ENCODE measurements at places on chromosomes 3 and 15. TPM values are rescaled to one million over a fixed set of nuclear protein-coding genes. Genes with fewer than 3 reads are reported as not detected.

The SEMA3F gene
- 0.11 TPM for total RNA-seq

The CCPG1 gene
- 17.4 TPM for total RNA-seq

The COX5A gene
- total RNA-seq, result 281 TPM

The RARRES1 gene
- not detected for total RNA-seq

The KLHL40 gene
- total RNA-seq, result not detected

The IL5RA gene
- not detected for total RNA-seq

The LRRK1 gene
- total RNA-seq, result 0.64 TPM

The MAN2C1 gene
- total RNA-seq, result 196 TPM

The A4GNT gene
- not detected for total RNA-seq

The CPEB1 gene
- total RNA-seq, result not detected

The JAGN1 gene
- 23.5 TPM for total RNA-seq

The CLDN11 gene
- not detected for total RNA-seq

The INKA1 gene
- 0.41 TPM for total RNA-seq

The GOLGA6L9 gene
- 0.91 TPM for total RNA-seq

The TMEM212 gene
- not detected for total RNA-seq

Data from T-helper 2 cell treated with Interferon-gamma antibody and Interleukin-4, amounts not matched to agents 100 ng/mL and 5 ng/mL, for 36 hours (primary cell).